AG04450 (cell line): ENCODE measurements at places on chromosomes 12 and 14.

GRCh38 chr12:89354612-89355067 lies 2.3 kb upstream of the DUSP6 start:
- no peak for DNase-seq

DNA sequence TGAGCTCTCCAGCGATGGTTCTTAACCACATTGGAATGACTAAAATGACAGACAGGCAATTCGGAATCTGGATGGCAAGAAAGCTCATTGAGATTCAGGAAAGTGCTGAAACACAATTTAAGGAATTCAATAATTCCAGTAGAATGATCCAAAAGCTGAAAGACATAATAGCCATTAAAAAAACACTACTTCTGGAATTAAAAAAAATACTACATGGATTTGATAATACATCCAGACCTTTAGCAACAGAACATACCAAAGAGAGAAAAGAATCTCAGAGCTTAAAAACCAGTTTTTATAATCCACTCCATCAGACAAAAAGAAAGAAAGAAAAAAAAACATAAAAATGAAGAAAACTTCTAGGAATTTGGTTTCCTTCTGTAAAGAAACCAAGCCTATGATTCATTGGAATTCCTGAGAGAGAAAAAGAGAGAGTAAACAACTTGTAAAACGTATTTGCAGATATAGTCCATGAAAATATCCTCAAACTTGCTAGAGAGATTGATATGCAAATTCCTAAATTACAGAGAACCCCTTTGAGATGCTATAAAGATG lies 52.8 kb downstream of the SLCO1B1 start:
- DNase-seq: no peak

GRCh38 chr12:23098517-23098916 lies 473.5 kb downstream of the ETNK1 start:
- no peak for DNase-seq

GRCh38 chr12:25200703-25201102 lies 5.7 kb downstream of the ETFRF1 start:
- no peak for DNase-seq

DNA sequence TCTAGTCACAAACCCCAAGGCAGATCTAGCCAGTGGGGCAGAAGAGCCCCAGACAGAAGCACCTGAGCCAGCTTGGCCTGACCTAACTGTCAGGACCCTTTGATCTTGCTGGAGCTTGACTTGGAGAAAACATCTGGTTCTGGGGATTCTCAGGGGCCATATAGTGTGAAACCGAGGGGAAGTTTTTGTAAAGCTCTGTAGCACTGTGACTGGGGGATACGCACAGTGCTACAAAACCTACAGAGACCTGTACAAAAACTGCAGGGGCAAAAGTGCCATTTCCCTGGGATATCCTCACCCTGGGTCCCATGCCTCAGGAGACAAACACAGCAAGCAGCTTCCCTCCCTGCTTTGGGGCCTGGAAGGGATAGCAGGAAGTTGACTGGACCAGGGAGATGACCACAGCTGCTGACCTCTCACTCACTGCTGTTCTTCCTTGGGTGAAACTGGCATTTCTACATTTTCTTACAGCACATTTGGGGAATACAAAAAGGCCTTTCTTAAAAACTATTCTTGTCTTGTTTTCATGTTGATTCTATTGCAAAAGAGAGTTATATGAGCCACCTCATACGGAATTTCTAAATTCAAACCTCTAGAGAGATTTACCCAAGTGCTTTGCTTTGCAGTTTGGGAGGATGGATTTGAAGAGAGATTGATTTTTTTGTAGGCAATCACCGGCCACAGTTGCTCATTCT lies 140.0 kb downstream of the DAD1 start:
- no peak for DNase-seq

DNA sequence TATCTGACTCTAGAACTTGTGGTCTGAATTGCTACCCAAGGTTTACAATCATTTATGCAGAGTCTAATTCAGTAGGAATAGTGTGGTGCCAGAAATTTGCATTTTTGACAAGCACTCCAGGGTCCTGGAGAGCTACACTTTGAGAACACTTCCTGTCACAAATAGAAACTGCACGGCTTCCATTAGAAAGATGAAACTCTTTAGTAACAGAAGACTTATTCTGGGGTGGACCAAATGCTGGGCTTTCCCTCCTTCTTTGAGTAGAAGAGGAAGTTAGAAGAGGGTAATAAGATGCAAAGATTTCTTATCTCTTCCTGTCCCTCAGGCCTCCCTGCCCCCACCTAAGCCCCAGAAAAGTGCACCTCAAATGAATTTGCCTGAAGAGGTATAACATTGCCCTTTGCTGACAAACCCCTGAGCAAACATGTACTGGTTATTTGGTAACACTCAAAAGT lies 28.4 kb downstream of the DGLUCY start:
- no peak for DNase-seq

DNA sequence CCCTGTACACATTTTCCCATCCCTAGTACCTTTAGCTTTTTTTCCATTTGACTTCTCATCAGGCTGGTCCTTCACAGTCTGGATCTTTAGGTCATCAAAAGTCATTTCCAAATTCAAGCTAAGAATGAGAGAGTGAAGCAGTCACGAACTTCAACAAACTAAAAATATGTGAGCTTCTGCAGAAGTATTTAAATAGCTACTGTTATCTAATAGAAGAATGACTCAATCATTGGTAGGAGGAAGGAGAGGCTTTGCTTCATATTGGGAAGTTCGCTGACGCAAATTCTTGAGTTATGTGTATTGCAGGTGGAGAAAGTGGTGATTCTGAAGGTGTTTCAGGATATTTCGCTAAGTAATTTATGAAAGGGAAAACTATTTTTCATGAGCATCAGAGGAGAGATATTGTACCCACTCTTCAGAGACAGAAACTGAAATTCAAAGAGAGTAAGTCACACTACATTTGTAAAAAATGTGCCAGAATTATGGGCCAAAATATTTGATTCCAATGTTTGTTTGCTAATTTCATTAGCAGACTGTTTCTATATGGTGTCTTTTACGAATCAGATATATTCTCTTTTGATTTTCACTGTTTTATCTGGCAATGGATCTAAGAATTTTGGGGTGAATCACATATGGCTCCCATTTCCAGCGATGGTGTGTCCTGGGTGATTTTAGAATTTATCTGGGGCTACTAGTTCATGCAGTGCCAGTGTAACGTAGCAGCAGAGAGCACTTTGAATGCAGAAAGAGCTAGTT lies at the start of gene OLR1:
Gene OLR1, minus strand, starts transcription at position 160 of the 756 bp plus-strand sequence. Its CDS starts 55 bp downstream, at position 105.
- DNase-seq: no peak

DNA sequence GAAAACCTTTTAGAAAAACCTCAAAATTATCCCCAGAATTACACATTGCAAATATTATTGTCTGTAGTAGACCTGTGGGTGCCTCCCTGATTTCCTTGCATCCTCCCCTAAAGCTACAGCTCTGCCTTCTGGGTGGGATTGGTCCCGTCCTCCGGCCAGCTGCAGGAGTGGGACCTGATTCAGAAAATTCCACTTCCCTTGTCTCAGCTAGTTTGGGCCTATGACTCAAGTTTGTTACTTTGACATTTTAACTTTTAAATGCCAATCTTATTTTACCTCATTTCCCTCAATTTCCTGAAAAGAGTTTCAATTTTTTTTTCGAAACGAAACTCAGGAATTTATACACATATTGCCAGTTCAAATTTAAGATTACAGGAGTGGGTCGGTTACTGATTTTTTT lies 13.2 kb upstream of the SLC41A2 start:
- DNase-seq: no peak

DNA sequence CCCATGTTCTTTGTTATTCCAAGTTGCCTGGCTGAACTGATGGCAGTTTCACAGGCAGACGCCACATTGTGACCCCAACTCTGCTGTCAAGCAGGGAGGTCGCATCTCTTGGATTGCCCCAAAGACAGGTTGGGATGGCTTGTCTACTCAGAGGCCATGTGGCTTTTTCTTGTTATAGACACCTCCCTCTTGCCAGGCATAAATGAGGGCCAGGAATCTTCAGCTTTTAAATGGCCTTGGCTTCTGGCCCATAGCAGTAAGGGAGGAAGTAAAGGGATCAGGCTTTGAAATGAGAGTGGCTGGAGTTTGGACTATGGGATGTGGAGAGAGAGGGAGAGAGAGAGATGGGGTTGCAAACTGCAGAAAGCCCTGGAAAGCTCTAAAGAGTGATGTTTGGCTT lies 215.0 kb downstream of the TBX5 start:
- DNase-seq: no peak

DNA sequence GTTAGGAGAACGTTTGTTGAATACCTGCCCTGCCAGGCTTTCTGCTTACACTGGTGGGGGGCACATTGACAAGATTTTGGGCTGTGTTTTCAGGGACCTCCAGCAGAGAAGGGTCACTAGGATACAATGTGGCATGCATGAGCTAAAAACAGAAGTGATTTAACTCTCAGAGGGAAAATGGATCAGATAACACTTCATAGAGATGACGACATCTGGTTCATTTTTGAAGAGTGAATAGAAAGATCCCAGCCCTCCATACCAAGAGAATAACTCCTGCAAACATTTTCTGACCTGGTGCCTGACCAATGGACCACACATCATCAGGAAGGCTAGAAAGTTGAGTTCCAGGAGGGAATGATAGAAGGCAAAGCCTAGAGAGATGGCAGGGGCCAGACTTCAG lies 33.7 kb downstream of the CKB start:
- DNase-seq: peak; percentile 16

DNA sequence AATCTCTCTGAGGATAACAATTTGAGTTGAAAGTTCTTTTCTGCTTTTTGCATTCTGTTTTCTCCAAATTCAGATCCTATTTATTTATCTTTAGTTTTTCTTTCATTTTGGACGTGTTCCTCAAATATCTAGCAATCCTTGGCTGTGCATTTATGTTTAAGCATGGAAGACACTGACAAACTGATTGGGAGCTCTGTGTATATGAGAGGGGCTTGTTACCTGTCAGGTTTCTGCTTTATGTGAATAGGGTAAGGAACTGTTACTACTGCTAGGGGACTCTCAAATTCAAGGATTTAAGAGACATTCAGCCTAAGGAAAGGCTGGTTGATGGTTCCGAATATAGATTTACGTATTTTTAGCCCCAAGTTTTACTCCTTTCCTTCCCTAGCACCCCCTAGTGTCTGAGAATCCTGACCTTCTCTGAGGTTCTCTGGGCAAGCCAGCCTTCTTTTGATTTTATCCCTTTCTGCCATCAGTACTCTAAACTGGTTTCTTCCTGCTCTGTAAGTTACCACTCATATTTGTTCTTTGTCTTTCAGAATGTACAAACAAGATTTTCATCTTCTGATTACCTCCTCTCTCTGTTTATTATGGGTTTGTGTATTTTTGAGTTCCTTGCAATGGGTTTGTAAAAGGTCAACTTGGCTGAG lies 30.5 kb downstream of the YLPM1 start:
- no peak for DNase-seq

- DNase-seq: no peak
Observed at GRCh38 chr12:51529651-51529970, 61.4 kb upstream of the SCN8A start.

DNA sequence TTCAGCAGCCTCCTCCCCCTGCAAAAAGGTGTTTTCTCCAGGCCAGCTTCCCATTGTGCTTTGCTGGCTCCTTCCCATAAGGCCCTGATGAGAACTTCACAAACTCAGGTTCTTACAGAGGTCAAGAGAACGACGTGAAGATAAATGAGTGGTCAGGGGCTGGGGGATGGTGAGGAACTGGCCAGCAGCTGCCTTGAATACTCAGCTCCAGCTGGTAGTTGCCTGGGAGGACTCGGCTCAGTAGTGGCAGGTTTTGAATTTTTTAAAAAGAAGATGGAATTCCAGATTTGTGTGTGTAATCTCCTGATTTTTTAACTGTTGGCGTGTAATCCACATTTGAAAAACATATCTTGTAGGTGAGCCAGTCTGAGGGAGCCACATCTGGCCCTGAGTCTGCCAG lies 5.9 kb downstream of the DDX55 start:
- DNase-seq: no peak

GRCh38 chr12:53985994-53986685 lies 1.2 kb downstream of the HOXC10 start:
- no peak for DNase-seq

DNA sequence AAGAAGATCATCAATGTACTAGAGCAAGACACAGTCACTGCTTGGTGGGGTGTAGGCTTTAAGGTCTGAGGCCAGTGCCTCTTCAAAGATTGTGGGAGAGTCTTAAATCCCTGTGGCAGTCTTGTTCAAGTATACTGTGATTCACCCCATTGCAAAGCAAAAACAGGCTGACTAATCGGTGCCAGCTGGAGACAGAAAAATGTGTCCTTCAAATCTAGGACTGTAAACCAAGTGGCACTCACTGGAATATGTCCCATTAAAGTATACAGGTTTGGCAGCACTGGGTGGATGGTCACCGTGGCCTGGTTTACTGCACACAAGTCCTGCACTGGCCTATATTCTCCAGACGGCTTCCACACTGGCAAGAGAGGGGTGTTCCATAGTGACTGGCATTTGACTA lies 1315.3 kb downstream of the TMEM121 start:
- no peak for DNase-seq

DNA sequence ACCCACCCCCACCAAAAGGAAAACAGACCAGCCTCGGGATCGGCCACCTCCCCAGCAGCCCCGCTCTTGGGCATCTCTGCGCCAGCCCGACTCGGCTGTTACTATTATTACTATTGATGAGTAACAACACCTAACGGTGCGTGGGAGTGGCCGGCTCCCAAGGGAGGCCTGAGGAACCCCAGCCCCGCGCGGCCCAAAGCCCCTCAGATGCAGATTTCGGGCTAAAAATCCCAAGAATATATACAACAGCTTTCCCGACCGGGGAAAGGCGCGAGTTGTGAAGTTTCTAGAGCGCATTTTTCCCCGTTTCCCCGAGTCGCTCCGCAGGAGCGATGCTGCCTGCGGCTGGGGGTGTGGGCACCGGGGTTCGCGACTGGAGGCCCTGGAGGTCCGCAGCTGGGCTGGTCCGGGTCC lies 565 bp downstream of the NT5DC3 start:
- DNase-seq: no peak
